Glomerular endothelial cell (primary cell): ENCODE measurements at places on chromosomes 3 and 15. TPM values are rescaled to one million over a fixed set of nuclear protein-coding genes. Genes with fewer than 3 reads are reported as not detected.
A peak's percentile ranks its signal among the peaks of the same experiment; 100 is the strongest.

DNA sequence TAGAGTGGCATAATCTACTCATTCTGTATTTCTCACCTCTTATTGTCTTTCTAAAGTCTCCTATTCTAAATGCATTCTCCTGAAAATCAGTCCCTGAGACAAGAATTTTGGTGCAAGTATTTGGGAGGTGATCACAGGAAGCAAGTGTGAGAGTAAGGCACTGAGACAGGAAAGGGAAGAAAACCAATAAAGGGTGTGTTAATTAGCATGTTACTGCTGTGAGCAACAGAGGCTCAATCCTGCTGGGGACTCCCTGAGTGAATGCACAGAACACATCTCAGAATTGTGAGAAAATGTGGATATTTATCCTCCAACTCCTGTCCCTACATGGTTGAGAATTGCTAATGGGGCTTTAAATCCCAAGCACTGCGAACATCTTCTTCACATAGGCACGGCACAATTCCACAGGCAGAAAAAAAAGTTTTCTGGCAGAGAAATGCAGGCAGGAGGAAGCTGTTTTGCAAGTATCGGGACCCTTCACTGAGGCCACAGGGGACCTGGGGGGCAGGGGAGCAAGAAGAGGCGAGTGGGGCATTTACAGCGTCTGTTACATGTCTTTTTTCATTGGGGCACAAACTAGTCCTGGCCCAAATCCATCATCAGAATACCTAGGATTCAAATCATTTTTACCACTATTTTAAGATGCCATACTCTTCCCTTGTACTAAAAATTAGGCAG lies 27.2 kb upstream of the STT3B start:
- DNase-seq: no peak

DNA sequence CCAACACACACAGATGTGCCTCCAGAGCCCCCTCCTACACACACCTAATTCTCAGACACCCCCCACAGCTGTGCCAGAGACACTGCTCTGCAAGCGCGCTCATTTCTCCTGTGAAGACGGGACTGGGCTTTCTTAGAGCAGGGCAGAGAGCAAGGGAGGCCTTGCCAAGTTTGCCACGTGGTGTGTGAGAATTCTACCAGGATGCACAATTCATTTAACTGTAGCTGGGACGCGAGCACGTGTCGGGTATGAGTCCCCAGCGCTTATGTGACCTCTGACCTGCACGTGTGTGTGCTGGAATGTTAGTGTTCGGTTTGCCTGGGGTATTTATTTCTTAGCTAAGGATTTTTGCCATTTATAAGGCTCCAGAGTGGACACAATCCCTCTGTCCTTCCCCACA lies 37.0 kb downstream of the FEM1B start:
- no peak for DNase-seq

ZMAT3 gene
- 64.3 and 70.1 TPM in 2 replicates for total RNA-seq

DNA sequence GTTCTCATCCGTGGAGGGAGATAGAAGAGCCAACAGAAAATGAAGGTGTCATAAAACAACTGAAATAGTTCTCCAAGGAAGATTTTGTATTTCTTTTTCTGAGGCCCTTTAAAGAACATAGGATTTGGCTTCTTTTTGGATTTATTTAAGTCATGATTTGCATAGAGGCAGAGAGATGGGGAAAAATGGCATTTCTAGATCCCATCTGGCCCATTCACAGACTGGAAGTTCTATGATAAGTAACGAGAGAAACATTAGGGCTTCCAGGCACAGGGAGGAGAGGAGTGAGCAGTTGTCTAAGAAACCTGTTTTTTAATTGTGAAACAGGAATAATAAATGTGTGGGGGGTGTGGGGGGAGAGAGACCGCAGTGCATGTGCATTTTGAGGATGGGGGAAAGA lies 285.8 kb upstream of the LMCD1 start:
- DNase-seq: no peak

COL6A5 gene
- 0.05 TPM in 1 of 2 replicates, not detected in the other for total RNA-seq

DNA sequence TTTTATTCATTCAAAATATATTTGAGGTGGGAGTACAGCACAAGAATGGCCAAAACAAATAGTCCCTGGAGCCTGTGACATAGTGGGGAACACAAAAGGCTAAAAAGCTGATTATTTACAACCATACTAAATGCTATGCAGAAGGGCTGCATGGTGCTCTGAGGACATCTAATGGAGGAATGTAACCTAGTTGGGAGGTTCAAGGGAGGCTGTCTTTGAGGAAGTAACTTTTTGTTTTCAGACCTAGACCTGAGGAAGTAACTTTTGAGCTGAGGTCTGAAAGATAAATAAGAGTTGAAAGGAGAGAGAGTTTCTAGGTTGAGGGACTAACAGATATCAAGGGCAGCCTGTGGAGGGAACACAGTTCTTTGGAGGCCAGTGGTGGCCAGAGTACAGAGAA lies 34.8 kb upstream of the RASA2 start:
- no peak for DNase-seq

- no peak for DNase-seq
These were observed 10.5 kb downstream of the CTXND1 start for GRCh38 chr15:80241508-80241907.

TIMP4 gene
- 0.10 TPM in 1 of 2 replicates, not detected in the other for total RNA-seq

SLC9A9 gene
- total RNA-seq: 0.73 and 1.2 TPM in 2 replicates

DNA sequence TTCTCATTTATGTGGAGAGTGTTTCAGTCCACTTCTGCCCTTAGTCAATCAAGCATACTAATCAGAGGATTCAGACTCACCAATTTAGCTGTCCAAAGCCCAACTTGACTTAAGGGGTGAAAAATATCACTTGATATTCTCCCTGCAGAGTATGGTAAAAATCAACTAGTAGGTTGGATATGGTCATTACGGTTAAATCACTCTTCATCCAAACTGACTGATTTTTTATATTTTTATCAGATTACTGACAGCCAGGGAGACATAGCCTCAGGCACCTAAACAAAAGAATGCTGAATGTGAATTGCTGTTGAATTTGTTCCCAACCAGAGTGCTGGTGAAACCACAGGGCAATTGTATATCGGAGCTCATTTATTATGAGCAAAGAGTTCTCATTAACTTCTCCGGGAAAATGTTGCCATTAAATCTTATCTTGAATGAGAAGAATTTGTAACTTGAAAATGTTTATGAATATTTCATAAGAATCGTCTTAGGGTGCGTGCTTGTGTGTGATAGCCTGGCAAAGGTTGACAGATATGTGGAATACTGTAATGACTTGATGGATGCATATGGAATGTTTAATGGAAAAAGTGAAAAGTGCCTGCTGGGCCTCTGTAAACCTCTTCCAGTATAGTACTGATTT lies 411.2 kb downstream of the NAALADL2 start:
- no peak for DNase-seq

DNA sequence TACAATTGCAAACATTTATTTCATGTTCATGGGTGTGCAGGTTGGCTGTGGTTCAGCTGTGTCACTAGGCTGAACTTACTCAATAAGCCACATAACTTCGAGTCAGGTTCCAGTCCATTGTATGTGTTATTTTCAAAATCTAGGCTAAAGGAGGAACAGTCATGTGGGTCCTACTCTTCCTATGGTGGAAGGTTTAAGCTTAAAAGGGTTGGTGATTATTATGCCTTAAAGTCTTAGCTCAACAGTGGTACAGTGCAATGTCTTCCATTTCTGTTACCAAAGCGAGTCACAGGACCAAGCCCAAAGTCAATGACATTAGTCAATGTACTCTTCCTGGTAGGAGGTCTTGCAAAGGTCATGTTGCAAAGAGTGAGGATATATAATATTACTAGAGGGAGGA lies 78.2 kb downstream of the ATG7 start:
- no peak for DNase-seq

DNA sequence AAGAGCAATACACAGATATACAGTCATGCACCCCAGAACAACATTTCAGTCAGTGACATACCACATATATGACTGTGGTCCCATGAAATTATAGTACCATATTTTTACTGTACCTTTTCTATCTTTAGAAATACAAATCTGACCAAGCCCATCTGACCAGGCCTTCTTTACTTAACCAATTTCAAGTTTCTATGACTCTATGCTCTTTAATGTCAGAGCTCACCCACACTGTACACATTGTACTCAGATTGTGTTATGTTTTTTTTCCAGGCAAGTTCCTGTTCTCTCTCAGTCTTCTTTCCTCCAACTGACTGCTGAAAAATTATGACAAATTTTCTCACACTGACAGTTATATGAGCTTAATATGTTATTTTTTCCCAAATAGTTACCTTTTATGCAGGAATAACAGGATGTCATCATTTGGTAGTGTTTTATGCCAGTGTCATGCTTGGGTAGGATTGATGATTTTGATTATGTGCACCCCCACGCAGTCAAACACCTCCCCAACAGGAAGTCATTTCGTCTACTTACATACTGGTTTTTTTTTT lies 8.0 kb upstream of the CBLB start:
- DNase-seq: no peak

DNA sequence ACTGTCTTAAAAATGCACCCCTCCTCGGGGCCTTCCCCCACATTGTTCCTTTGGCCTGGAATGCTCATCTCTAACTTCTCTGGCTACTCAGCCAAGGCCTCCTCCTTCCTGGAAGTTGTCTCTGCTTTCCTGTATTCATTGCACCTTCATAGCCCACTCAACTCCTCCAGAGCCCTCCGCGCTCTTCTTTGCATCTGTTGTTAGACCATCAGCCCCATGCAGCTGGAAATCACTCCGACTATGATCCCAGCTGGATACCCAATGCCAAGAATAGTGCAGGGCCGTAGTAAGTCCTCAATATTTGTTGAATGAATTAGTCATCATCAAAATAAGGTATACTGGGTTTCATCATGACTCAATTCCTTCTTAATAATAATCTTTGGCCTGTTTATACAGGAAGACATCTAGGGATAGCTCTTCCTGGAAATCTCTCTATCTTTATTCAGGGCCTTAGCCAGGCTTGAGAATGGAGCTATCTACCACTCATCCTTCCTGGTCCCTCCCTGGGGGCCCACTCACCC lies 112.7 kb downstream of the SYNPR start:
- DNase-seq: no peak

- no peak for DNase-seq
These were observed 329.8 kb upstream of the LRRC3B start for GRCh38 chr3:26292780-26293179.

- DNase-seq: no peak
These were observed 214.3 kb upstream of the FEZF2 start for GRCh38 chr3:62587579-62588031.

DNA sequence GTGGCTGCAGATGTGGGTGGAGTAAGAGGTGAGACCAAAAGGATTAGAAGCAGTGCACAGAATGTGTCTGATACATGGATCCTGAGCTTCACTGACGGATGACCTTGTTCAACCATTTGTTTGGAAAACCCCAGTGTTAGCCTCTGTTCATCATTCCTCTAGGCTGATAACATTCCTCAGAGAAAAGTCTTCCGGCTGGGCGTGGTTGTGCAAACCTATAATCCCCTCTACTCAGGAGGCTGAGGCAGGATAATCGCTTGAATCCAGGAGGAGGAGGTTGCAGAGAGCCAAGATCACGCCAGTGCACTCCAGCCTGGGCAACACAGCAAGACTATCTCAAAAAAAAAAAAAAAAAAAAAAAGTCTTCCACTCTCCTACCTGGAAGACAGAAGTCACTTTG lies 23.1 kb upstream of the CHD2 start:
- no peak for DNase-seq

DNA sequence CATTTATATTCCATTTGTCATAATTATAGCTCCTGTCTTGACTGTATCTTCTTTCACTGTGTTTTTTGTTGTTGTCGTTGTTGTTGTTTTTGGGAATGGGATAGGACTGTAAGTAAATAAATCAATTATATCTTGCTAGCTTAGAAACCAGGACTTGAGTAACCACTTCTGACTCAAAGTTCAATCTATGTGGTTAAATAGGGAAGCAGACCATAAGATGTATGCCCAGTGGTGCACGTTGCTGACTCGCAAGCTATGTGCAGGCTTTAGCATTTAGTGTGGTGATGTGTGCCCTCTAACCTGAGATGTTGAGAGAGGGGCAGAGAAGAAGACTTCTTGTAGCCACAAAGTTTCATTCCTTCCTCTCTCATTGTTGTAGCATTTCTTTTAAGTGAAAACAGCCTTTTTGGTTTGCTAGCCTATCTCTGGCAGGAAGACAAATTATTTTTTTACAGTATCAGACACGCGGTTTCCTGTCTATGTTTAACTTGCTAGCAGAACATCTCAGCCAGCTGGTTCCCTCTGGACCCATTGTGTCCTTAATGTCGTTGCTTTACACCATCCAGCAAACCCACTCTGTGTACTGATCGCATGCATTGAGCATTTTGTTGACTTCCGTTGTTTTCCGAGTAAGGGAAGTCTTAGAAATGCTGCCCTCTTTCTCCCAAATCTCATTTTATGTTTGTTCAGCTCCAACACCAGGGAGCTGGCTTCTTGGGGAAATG lies 52.1 kb downstream of the TGFBR2 start:
- DNase-seq: peak; percentile 60

DNA sequence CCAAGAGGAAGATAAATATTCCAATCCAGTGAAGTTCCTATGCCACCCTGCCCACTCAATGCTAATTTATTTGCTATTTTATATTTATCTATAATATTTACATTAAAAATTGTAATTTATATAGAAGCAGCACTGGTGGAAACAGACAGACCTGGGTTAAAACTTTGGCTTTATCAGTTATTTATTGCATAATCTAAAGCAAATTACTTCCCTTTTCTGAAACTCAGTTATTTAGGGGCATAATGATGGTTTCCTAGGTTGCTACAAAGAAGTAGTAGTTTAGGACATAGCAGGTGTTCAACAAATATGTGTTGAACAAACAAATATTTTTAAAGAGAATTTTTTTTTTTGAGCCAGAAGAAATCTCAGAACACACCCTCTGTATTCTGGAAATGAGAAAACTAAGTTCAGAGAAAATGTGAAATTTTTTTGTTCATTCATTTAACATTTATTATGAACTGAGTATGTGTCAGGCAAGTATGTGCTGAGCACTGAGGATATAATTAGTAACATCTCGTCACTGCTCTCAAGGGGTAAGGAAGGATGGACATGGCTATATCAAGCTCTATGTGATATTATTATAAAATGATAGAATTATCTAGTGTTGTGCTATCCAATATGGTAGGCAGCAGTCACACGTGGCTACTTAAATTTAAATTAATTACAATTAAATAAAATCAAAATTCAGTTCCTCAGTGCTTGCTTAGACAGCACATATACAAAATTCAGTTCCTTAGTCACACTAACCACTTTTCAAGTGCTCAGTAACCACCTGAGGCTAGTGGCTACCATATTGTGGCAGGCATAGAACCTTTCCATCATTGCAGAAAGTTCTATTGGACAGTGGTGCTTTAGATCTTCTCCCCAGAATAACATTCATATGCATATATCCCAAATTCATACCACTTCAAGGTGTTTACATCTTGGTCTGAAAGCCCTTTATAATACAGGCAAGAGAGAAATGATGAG lies 7.0 kb upstream of the UBE2Q2 start:
- no peak for DNase-seq

PPM1L gene
- 1.9 and 3.2 TPM in 2 replicates for total RNA-seq
